Activated CD4-positive, alpha-beta T cell treated with anti-CD3 and anti-CD28 coated beads, Interleukin-2, amount 50 U/mL, for 1 hour (primary cell): ENCODE measurements at places on chromosomes 3 and 15.

DNA sequence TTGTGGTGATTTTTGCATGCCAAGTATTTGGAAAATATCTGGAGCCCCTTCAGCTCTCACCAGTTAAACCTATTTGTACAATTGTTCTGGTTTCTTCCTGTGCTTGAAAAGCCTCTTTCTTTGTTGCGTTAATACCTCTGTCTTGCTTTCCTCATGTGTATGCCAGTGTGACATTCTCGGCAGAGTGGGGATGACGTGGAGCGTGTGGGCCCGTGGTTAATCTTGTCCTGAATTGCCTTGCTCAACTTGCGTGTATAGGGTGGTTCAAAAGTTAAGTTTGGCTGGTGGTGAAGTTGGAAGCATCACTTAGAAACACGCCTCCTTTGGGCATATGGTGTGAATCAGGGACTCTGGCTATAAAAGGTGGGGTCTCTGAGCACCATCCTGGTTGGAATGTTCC lies 67.1 kb downstream of the IGF1R start:
- DNase-seq, result no peak

- no peak for DNase-seq
These were observed 36.1 kb upstream of the ARHGEF26 start for GRCh38 chr3:154085071-154085470.

DNA sequence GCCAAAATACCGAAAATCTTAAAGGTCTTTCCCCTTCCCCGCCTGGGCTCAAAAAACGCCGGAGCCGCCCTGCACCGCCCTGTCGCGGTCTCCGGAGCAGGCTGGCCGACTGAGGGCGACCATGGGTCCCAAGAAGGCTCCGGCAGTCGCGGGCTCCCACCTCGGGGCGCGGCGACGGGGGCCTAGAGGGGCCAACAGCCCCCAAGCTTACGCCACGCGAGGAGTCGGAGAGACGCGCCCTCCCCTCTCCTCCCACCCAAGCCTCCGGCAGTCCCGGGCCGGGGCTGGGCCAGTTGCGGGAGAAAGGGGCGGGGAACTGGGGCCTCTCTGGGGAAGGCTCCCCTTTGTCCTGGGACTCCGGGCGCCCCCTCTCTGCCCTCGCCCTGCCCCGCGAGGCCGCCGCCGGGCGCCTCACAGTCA lies 69.2 kb downstream of the GOLGA8B start:
- no peak for DNase-seq

GRCh38 chr3:129276385-129276784 lies 2.3 kb upstream of the HMCES start:
- no peak for DNase-seq

DNA sequence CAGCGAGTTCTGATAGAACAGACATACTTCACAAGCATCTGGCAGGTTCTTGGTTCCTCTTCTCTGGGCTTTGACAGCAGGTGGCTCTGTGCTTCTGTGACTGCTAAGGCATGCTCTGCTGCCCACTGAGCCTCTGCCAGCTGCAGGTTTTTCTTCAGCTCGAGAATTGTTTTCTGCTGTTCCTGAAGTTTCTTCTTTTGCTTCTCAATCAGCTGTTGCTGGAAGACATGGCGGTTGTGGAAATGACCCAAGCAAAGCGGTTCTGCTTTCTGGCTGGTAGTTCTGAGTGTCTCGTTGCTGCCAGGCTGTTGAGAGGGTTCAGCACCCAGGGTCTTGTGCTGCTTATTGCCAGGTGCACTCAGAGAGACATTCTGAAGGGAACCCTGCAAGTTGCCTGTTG lies 50.8 kb downstream of the CCDC191 start:
- DNase-seq, result no peak

DNA sequence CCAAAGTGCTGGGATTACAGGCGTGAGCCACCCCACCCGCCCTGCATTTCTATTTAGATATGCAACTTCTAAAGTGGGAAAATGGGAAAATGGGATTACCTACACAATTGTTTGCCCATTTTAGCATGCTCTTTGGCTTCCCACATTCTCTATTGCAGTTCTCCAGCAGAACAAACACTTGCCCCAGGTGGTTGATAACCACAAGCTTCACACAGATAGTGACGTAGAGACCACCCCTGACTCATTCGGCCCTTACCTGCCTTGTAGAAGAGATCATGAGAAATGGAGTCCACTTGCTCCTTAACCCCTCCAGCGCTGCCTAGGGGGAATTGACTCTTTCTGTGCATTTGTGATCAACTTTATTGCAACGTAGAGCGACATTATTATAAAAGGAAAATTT lies 83.2 kb upstream of the RAP2B start:
- DNase-seq, result no peak

DNA sequence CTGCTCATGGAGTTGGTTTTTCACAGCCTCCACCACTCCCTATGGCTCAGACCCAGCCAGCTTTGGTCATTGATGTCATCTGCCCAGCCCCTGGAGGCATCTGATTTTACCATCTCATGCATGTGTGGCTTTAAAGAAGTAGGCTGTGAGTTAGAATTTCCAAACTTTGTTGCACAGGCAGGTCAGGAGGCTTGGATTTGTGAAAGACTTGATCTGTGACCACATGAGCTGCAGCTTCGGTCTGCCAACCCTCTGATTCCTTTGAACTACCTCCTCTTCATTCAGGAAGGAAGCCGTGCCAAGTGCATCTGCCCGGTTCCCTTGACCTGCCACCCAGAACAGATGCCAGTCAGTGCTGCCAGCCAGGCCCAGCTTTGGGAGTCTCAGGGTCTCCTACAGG lies 9.2 kb downstream of the CTXND1 start:
- DNase-seq, result no peak

DNA sequence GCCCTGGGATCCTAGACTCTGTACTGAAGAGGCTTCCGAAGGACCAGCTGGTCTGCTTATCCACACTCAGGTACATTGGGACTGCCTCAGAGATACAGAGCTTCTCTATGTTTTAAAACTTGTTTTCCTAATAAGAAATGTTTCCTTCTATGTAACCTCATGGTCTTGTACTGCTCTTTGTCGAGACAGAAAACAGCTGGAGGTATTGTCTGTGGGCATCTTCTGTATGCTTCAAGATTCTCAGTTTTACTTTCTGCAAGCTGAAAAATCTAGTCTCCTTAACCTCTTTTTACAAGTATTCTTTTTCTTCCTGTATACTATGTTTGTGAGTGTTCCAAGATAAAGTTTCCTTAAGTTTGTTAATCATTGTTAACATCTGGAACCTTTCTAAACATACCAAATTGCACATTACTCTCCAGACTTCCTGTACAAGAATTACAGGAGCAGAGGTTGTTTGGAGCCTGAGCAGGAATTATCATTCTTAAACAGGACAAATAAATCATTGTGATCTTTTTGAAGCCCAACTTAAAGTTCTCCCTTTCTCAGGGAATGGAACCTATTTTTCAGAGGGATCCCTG lies 358.3 kb upstream of the CFAP20DC start:
- DNase-seq, result no peak

DNA sequence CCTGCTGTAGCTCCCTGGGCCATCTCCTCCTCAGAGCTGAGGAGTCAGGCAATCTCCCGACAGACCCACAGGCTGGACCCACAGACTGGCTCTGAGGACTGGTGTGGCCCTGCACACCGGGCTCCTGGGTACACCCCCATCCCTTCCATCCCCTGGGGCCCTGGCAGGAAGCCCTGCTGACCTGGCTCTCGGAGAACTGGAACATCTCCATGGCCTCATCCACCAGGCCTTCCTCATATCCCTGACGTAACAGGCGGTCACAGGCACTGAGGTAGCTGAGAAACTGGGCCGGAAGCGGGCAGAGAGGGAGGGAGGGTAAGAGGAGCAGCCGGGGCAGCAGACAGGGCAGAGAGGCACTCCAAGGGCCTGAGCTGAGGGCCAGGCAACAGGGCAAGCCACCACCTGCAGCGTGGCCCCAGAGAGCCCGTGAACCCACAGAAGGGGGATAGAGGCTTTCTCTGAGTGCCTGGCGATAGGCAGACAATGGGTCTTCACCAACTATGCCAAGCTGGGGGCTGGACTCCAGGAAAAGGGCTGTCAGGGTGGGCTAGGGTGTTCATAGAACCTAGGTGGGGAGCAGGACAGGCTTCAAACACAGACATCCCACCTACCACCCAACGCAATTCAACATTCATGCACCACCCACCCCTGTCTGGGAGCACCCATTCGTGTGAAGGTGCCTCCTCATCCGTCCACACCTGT lies 17.9 kb downstream of the KBTBD13 start:
- no peak for DNase-seq

DNA sequence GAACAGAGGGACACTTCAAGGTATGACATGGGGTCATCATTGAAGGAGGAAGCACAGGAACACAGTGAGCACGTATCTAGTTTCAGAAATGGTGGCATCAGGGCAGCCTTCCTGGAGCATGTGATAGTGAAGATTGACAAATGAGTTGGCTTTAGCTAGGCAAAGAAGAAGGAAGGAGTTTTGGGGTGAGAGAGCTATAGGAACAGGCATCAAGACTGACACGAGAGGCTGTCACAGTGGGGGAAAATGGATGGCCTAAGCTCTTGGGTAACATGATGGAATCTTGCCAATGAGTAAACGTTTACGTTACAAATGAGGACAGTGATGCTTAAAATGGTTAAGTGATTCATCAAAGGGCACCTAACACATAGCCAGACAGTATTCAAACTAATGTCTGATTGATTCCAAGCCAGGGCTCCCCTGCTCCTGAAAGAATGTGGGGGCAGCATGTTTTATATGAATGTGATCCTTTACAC lies 23.1 kb upstream of the GPR171 start:
- no peak for DNase-seq
